ENCODE measurements at places on chromosomes 7 and 10.
A peak's percentile ranks its signal among the peaks of the same experiment; 100 is the strongest.

DNA sequence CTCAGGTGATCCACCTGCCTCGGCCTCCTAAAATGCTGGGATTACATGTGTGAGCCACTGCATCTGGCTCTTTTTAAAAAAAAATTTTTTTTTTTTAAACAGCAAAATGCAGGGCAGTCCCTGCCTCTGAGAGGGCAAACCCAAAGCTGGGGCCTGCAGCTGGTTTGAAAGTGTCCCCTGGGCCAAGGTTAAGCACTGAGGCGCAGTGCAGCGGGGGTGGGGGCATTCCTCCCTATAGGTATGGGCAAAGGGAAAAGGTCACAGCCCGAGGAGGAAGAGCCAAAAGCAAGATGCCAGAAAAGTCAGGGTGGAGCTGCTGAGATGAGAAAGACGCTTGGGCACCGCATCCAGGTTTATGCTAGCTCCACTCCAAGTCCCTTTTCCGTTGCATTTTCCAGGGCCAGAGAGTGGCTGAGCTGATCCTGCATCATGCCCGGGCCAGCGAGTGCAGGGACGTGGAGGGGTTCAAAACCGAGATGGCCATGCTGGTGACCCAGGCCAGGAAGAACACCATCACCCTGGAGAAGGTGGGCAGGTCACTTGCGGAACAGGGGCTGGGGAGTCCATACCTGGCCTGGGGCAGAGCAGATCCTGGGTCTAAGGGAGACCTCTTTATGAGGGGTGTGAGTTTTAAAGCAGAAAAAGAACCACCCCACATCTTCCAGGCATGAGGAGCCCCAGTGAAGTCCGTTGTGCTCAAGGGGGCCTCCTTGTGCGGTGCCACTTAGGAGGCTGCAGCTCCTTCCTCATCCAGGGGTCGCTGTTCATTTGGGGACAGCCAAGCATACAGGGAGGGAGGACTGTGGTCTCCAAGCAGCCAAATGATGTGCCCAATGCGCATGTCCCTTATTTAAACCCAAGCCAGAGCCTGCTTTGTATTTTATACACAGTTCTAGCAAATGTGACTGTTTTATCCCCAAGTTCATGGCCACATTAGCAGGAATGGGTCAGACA lies 7.0 kb upstream of the NDUFB2 start:
- no peak for DNase-seq

GRCh38 chr7:153005750-153006435 lies 246.3 kb downstream of the ACTR3B start:
- DNase-seq: no peak

- no peak for DNase-seq
Measured at GRCh38 chr10:117546020-117546580, 3.6 kb downstream of the EMX2 start.

GRCh38 chr10:4623200-4623599 lies 202.8 kb upstream of the AKR1E2 start:
- no peak for DNase-seq

DNA sequence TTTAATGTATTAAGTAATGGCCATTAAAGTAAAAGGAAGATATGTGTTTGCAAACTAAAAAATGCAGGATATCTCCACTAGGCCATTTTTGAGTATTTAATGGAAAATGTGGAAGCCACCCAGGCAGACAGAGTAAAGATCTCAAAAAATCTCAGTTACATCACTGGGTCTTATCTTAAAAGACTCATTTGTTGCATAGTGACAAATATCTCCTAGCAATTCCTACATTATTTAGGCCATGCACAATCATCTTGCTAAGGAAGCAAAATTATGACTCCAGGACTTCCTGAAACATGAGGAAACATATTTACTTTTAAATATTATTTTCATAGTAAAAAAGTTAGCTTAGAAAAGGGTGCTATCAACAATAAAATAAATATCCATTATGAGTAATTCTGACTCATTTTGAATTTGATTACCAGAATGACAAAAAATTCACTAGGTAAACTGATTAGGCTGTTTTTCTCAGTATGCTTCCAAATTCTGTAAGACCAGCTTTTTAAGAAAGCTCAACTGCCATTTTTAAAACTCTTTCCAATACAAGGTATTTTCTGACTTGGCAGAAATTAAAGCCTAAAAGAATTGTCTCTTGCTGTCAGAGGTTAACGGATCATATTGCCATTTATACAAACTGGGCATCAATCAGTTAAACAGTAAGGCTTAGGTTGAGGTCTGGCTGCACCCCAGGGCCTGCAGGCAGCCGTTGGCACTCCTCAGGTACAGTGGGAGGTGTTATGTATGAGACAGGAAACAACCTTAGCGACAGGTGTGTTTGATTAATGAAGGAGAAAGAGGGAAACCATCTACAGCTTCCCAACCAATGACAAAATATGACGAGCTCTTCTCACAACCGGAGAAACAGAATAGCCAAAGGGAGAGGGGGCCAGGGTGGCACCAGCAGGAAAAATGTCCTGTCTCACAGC lies 31.8 kb downstream of the PCLO start:
- DNase-seq: no peak

DNA sequence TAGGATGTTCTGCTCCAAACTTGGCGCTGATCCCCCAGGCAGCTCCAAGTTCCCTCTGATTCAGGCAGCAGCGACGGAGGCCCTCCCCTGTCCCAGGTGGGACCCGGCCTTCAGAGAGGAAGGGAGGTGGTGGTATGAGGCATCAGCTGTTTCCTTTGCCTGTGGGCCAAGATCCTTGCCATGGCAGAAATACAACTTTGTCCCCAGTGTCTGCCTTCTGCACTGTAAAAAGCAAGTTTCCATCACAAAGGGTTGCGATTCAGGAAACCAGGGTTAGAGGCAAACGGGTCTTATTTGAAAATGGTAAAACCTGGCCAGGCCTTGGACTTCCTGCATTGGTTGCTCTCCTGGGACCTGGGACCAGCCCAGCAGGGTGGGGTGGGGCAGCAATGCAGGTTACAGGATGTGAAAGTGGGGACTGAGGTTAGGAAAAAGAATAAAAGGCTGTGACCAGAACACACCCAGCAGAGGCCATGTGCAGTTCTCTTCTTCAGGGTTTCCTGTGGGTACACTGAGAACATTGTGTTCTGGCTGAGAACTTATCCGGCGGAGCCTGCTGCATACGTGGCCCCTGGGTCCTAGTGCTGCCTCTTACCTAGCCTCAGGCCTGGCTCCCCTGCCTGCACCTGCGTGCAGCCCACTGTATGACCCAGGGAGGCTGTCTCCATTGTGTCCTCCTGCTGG lies 25.1 kb upstream of the DDIT4 start:
- DNase-seq: peak; percentile 71

DNA sequence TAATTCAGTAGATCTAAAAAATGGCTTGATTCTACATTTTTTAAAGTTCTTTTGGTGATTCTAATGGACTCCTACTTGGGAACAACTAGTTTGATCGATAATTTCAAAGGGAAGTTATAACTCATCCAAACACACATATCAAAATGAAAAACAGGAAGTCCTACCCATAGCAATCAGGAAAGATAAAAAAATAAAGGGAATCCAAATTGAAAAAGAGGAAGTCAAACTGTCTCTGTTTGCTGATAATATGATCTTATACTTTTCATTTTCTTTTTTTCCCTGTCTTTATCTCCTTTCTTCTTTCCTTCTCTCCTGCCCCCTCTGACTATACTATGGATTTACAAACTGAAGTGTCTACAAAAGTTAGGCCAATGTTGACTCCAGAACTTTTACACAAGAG lies 118.8 kb downstream of the IQUB start:
- DNase-seq: no peak

DNA sequence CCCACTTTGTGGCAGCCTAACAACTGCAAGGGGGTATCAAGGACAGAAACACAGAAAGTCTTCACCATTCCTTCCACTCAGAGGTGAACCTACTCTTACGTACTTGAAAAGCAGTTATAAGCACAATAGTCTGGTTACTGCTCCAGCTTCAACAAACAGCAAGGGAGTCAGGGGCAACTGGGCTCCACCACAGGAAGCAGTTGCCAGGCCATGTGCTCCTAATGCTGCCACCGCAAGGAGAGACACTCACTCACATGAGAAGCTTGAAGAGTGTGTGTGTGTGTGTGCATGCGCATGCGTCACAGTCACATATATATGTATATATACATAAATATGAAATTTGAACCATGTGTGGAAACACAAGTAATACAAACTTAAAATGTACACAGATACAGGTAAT lies 65.5 kb downstream of the GRB10 start:
- DNase-seq: no peak

DNA sequence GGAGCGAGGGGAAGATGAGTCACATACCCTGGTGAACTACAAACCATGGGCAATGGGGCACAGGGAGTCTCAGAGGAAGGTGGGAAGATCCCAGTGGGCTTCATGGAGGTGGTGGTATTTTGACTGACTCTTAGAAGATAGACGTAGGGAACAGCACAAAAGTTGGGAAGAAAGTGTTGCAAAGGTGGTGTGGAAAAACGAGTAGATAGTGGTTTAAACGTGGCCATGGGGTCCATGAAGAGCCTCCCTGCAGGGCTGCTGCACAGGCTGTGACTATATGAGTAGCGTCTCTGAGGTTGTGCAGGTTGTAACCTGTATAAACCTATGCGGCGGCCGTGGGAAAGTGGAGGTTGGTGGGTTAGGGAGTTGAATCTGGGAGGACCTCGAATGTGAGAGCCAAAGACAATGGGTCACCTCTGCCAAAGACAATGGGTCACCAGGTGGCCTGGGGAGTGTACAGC lies 13.8 kb downstream of the LZTS2 start:
- DNase-seq: no peak

GRCh38 chr10:35486297-35486990 lies 118.7 kb upstream of the GJD4 start:
- DNase-seq: no peak

DNA sequence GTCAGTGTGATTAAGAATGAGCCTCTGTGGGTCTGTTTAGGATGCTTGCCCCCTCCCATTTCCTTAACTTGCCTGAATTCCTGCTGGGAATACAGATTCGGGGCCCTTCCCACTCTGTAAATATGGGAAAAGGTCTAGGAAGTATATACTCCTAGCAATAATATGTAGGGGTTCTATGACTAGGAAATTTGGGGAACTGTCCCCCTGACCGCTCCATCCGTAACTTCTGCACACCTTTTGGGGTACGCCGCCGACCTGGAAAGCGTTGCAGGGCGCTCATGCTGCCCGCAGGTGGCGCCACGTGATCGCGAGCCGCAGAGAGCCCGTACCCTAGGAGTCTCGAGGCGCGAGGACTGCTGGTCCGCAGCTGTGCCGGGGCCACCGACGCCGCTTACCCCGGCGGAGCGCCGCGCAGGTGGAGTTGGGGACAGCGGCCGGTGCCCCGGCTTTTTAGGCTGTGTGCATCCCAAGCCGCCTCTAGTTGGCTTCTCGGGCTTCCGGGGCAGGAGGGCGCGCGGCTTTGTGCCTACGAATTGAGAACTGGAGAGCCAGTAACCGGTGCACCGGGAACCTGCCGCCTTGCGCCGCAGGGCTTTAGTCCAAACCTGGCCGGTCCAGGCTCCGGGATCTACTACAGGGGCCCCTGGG lies 656 bp upstream of the CNNM2 start:
- DNase-seq: peak; percentile 76

GRCh38 chr10:73862011-73862410 lies 12.3 kb downstream of the CAMK2G start:
- DNase-seq: no peak

DNA sequence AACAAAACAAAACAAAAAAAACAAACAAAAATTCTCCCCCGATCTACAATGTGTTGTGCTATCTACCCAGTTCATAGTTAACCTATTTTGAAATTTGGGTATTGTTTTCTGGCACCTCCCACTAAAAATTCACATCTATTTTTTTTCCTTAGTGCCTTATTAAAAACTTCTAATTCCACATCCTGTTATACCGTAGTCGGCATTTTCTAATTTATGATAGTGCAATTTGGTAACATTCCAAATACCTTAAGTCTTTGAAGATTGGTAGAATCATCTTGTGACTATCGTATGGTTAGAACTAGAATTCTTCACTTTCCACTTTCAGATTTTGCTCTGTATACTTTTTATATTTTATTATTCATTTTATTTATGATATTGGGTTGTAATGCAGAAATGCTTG lies 4.5 kb upstream of the NRG3 start:
- no peak for DNase-seq

- no peak for DNase-seq
Measured at GRCh38 chr10:44051584-44052385, 333.1 kb downstream of the CXCL12 start.

DNA sequence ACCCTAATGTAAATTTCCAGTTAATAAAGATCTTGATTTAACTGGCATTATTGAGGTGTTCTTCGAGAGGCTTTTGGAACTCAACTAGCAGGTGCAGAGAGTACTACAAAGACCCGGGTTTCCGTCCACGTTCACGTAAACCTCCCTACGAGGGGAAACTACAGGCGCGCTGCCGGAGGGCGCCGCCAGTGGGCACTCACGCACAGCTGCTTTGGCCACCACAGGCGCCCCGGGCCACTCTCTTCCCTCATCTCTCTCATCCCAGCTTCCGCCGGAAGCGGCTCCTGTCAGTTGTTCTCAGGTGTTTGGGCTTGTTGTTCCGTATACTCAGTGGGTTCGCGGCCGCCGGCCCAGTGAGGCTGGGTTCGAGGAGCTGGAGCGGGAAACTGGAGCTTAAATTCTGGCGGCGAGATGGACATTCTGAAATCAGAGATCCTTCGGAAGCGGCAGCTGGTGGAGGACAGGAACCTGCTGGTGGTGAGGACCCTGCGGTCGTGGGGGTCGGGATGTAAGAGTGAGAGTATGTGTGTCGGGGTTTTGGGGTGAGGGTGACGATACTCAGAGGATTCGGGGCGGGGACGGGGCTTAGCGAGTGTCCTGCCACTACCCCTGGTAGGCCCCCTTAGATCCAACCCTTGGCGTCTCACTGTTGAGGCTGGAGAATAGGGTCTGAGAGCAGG lies at the start of gene PRPF18:
Gene PRPF18, plus strand, starts transcription at position 290 of the 680 bp plus-strand sequence. Its CDS starts 122 bp downstream, at position 412.
- DNase-seq: peak; percentile 84

DNA sequence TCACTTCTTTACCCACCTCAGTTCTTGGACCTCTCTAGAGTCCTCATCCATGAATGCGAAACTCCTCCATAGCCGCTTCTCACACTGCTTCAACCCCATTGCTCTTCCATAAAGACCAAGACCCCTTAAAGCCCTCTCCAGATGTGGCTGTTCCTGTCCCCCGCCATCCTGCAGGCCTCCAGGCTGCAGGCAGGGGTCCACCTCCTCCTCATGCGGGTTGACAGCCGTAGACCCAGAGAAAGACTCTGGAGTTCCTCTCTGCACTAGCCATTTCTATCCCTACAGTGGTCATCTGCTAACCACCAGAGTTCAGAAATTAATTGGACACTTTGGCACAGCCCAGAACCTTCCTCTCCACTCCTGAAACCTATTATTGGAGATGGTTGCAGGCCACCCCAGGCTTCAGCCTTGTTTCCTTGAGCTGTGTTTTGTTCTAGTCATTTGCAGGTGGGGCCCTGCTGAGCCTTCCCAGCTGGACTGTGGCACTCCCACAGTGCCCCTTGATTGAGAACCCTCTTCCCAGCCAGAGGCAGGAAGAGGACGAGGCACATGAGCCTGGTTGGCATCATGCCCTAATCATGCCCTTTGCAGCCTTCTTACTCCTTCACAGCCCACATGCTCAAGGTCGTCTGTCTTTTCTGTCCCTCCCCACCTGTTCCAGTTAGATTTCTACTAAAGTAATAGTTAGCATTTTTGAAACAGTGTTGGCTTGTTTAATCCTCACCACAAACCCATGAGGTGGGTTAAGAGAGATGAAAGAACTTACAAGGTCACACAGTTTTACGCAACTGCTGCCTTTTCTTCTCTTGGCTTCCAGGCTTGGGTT lies 23.9 kb downstream of the CUL1 start:
- DNase-seq: no peak
